Epithelial cell of proximal tubule (primary cell): ENCODE measurements at places on chromosomes 4 and X. TPM values are rescaled to one million over a fixed set of nuclear protein-coding genes. Genes with fewer than 3 reads are reported as not detected.

DNA sequence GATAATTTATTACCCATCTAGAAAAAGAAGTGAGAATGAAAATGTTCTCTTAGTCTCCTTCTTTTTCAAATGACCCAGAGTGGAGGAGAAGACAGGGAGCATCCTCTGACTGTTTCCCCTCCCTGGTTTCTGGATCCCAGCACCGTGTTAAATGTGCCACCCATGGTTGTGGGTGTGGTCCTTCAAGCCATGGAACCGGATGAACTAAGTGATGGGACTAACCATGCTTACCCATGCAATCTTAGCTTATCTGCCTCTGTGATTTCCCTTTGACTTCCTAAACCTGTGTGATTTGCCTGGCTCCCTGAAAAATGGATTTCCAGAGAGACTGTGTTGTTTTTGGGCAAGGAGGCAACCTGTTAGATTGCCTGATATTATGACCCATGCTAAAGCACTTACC, 437.1 kb downstream of the MAGEB5 start:
- DNase-seq, result no peak

DNA sequence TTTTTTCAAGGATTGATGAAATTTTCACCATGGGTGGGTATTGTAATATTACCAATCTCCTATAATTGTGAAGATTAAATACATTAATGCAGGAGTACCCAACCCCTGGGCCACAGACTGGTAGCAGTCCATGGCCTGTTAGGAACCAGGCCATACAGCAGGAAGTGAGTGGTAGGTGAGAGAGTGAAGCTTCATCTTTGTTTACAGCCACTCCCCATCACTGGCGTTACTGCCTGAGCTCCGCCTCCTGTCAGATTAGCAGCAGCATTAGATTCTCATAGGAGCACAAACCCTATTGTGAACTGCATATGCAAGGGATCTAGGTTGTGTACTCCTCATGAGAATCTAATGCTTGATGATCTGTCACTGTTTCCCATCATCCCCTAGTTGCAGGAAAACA, 15.1 kb downstream of the RAPGEF2 start:
- DNase-seq, result no peak

DNA sequence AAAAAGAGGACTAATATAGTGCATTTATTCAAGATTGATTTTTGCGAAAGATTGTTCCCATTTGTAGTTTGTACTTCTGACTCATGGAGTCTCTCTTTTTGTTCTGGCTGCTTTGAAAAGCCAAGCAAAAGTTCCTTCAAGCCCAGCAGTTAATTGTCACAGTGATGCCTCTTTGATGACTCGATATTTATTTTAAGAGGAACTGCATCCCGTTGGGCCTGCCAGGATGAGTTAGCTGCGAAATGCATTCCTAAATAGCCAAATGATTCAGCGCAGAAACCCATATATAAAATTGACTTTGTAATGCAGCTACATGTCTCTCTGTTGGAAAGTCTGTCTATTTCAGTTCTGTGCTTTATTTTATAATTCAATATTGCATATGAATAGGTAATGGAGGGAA, 295.1 kb downstream of the GBA3 start:
- DNase-seq, result no peak

- DNase-seq, result no peak
These were observed 131.8 kb downstream of the BMPR1B start for GRCh38 chr4:94889523-94889922.

DNA sequence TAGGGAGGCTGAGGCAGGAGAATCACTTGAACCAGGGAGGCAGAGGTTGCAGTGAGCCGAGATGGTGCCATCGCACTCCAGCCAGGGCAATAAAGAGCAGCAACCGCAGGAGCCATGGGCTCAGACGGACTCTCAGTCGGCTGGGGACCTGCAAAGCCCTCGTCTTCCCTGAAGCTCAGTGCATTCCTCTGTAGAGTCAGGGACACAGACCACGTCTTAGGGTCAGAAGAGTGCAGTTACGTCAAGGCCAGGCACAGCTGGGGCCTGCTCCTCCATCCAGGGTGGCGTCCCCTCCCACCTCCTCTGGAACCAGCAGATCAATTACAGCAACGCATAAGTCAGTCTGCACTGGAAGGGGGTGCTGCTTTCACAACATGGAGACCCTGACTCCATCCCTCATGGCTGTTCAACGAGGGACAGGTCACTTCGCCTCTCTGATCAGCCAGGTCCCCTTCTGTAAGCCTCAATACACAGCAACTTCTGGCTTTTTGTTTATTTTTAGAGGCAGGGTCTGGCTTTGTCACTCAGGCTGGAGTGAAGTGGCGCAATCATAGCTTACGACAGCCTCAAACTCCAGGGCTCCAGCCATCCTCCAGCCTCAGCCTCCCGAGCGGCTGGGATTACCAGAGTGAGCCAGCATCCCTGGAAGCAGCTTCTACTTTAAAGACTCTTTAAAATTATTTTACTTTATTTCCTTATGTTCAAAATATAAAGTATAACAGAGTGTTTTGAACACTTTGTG, 76.4 kb downstream of the ZFYVE28 start:
- DNase-seq, result no peak

GRCh38 chr4:156660465-156660864, 311.1 kb downstream of the PDGFC start:
- DNase-seq, result no peak

GRCh38 chrX:21004835-21005234, 369.4 kb upstream of the CNKSR2 start:
- no peak for DNase-seq

GRCh38 chr4:171891038-171891437, 77.8 kb downstream of the GALNTL6 start:
- no peak for DNase-seq

DNA sequence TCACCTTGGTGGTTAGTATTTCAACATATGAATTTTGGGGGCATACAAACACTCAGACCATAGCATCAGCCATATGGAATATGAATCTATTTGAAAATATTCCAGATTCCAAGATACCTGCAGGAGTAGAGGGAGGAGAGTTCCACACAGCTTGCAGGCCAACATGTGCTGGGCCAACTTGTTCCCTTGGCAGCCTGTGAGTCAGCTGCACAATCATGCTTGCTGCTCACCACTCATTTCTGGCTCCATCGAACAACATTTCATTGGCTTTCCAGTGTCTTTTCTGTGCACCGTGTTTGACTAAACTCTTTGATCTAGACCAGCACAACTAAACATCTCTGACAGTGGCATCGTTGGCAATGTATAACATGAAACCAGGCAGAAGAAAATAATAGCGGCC, 282.5 kb upstream of the RASGEF1B start:
- peak; percentile 15 for DNase-seq

DNA sequence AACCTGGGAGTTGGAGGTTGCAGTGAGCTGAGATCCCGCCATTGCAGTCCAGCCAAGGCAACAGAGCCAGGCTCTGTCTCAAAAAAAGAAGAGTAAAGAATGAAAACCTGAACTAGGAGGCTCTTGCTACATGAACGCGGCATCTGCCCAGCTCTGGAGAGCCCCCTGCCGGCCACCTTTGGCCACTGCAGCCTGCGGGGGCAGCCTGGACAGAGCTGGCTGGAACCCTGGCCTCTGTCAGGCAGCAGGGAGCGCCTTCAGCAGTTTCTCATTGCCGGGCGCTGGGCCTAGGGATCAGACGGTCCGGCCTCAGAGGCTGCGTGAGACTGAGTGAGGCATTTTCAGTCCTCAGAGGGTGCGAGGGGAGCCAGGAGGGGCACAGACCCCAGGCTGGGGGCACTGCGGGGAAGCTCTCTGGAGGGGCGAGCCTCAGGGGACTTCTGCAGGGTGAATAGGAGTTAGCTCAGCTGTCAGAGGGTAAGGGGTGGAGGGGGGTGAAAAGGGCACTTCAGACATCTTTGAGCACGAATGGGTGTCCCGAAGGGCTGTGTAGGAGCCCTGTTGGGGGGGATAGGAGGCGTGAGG, 17.5 kb downstream of the DOK7 start:
- DNase-seq, result no peak

GRCh38 chrX:69074726-69075125, 90.5 kb downstream of the PJA1 start:
- no peak for DNase-seq

- no peak for DNase-seq
These were observed 6.2 kb downstream of the TIGD4 start for GRCh38 chr4:152773339-152773738.

DNA sequence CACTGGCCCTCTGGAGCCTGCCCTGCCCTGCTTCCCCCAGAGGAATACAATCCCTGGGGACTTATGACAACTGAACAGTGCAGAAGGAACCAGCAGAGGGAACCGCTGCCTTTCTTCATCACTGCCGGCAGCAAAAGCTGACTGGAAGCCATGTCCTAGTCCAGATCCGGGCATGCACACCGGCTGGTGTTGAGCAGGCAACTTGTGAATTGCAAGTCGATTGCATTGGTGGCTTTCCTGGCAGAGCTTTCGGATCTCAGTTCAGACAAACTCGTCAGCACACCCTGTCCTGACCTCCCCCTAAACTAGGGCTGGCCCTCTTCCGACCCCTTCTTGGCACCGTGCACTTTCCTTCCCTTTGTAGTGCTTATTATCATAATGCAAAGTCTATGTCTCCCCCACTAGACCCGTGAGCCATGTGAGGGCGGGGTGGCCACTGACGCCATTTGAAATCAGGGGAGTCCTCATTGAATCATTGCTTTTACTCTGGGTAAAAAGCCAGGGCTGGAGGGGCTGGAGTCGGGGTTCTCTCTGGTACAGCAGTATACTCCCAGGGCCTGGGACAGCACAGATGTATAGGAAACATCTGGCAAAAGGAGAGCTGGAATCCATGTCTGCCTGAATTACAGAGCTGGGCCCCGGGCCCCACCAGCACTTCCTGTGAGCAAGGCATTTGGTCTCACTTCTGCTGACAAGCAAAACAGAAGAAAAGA, 1.8 kb downstream of the ARHGAP4 start:
- DNase-seq, result no peak

DNA sequence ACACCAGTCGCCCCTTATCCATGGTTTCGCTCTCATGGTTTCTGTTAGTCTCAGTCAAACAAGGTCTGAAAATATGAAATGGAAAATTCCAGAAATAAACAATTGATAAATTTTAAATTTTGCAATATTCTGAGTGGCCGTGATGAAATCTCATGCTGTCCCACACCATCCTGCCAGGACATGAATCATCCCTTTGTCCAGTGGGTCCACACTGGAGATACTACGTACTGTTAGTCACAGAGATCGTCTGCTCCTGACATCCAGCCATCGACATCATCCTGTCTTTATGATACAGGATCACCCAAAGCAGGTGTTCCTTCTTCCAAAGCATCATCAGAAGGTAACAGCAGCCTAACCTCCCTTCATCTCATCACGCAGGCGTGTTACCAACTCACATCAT, 76.5 kb upstream of the MSX1 start:
- no peak for DNase-seq

DNA sequence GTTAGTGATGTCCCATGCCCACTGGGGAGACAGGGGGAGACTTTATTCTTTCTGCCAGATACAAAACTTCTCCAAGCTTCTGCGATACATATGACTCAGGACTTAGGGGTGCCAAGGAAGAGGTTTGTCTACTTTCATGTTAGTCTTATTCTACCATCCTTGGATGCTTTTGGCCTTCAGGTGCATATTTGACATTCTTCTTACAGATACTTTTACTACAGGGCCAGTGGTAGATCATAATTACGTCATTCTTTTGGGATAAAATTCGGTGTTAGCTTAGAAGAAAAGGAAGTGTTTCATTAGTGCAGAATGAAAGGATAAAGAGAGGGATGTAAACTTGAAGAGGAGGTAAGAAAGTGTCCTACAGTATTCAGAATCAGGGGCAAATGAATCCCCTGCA, 245.2 kb downstream of the THOC2 start:
- DNase-seq, result no peak

GRCh38 chrX:103215425-103215991, 600 bp downstream of the BEX4 start:
- DNase-seq, result no peak

DNA sequence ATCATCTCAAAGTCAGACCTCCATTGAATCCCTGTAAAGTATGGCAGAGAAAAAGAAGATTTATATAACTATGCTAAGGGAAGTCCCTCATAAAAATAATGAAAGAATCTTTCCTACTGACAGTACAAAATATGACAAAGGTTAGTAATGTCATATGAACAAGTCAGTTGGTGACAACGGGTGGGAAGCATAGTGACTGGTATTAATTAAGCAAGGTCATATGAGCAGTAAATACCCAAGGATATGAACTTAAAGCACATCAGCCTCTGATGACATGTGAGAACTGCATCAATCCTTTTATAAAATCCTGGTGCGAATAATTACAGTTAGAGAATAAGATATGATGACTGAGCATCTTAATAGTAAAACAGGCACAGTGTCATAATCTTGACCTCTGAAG, 364.8 kb upstream of the GALNTL6 start:
- no peak for DNase-seq

DNA sequence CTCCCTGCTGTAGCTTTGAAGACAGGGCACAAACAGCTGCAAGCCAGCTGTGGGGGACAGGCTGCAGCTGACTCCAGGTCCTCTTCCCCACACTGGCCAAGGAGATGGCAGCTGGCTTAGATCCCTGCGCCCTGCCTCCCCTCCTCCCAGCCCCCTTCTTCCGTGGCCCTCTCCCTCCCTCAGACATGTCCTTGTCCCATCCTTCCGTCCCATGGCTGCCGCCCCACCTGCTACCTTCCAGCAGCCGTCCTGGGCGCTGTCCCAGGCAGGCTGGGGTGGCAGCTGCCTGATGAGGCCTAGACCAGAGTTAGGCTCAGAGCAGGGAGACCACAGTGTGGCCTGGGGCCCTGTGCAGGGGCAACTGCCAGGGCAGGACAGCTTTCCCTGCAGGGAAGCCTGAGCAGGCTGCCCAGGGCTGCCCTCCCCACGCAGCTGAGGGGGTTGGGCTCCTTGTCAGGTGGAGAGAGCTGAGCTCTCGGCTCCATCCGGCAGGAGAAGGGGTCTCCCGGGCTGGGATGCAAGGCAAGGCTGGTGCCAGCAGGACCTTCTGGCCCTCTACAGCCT, 3.3 kb upstream of the BGN start:
- DNase-seq, result no peak

GRCh38 chr4:34720571-34720970, 1523.7 kb downstream of the ARAP2 start:
- DNase-seq, result no peak

GRCh38 chrX:24542756-24543155, 77.7 kb downstream of the PDK3 start:
- no peak for DNase-seq

DNA sequence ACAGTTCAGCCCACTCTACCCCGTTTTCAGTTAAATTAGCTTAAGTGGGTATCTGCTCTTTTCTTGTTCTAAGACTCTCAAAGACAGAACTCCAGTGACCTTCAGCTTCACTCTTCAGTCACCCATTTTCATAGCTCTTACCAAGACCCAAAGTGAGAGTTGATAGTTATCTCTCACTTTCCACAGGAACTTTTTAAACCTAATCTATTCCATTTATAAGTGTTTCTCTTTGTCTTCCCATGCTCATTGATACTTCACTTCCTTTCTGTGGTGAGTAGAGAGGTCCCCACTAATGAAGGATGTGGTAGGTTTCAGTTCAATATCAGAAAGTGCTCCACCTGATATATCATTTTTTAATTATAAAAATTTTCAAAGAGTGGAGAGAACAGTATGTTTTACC, 33.4 kb downstream of the COX18 start:
- DNase-seq, result no peak

GRCh38 chr4:181018472-181018871, 1224.7 kb upstream of the TENM3 start:
- DNase-seq, result no peak

The TRIM75 gene
- total RNA-seq, result not detected in 2 replicates

The GABRE gene
- 2.5 and 4.8 TPM in 2 replicates for total RNA-seq

The IL15 gene
- total RNA-seq, result 3.7 and 7.7 TPM in 2 replicates

The UNC5C gene
- total RNA-seq, result 0.72 and 2.2 TPM in 2 replicates

The KCTD8 gene
- not detected in 2 replicates for total RNA-seq

The TMPRSS11F gene
- total RNA-seq, result not detected in 2 replicates

The FAM114A1 gene
- total RNA-seq, result 60.6 and 61.5 TPM in 2 replicates
